ENCODE measurements at places on chromosomes 13 and 19. TPM values are rescaled to one million over a fixed set of nuclear protein-coding genes. Genes with fewer than 3 reads are reported as not detected.

- no peak for DNase-seq
Measured at GRCh38 chr19:5456130-5456840, 1.1 kb downstream of the ZNRF4 start.

DNA sequence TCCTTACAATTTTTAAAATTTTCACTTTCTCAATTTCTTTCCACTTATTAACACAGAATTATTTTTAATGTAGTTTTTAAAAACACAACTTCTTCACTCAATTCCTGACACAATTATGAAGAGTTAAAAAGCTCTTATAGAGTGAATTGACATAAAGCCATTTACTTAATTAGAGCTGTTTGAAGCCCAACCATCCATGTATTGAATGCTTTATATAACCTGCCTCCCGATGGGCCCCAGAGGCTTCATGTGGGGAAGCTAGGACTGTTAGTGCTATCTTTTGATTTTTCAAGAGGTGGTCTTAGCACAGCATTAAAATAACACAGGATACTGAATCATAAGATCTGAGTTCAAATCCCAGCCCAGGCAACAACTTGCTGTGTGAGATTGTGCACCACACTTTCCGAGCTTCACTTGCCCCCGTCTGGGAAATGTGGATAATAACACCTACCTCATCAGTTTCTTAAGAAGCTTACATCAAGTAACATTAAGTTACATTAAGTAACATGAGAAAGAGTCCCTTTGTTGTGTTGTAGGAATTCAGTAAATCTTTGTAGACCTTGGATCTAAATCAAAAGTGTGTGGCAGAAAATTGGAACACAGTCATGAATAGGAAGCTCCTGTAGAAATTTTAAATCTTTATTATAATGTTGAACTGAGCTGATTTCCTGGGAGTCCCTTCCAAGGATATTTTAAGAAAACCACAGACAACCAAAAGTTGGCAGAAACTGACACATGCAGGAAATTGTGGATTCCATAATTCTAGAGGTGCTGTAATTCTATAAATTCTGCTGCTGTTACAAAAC lies 5.5 kb upstream of the ENOX1 start:
- no peak for DNase-seq

DNA sequence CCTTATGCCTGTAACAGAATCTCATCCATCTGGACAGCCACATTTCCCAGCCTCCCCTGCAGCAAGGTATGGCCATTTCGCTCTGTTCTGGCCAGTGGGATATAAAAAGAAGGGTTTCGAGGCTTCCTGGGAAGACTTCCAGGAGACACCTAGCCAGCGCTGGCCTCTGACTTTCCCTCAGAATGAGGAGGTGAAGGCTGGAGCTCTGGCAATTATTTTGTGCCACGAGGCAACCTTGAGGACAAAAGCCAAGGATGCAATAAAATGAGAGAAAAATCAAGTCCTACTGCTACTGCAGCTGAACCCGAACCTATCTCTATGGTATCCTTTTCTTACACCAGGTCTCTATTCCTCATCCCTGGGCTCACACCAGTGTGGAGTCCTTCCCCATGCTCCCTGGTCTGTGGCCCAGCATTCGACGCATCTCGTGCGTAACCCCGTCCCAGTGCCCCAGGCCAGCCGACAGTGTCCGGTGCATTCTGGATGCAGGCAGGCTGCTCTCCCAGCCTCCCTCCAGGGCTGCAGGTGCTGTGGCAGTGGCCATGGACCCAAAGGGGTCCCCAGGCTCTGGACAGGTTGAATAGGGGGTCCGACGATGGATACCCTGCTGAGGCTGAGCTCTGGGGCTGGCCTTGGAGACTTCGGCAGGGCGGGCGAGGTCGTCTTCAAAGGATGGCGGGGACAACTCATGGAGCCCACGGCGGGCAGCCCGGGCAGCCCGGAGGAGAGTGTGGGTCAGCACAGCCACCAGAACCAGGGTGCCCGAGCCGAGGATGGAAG lies 12.2 kb downstream of the TMEM221 start:
- DNase-seq, result no peak

DNA sequence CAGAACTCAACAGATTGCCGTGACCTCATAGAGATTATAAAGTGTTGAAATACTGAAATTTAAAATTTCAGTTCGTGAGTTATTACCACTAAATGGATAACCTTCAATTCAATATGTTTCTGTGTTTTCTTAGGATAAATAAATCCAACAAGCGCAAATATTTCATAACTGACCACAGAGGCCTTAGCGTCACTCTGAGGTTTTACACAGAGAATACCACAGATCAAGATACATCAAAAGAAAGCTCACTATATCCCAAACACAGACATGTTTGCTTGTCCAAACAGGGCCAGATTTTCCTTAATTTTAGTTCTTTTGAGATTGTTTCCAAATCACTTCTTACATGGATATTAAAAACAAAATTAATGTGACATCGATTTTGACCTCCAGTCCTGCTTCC lies 235.8 kb downstream of the EFNB2 start:
- DNase-seq, result no peak

DNA sequence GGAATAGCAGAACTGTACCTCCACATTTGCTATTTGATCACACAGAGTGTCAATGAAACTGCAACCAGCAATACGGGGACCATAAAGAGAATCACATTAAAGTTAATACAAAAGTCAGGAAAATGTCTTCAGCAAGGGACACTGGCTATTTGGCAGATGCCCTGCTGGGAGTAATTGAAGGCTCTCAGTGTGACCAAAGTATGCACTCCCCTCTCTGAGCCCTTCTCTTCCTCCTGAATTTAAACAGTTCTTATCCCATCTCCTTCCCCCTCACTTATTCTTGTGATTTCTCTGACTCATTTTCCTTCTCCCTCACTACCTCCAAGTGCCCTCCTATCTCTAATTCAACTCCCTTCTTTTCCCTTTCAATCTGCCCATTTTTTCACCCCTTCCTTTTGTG lies 117.7 kb downstream of the ENOX1 start:
- no peak for DNase-seq

DNA sequence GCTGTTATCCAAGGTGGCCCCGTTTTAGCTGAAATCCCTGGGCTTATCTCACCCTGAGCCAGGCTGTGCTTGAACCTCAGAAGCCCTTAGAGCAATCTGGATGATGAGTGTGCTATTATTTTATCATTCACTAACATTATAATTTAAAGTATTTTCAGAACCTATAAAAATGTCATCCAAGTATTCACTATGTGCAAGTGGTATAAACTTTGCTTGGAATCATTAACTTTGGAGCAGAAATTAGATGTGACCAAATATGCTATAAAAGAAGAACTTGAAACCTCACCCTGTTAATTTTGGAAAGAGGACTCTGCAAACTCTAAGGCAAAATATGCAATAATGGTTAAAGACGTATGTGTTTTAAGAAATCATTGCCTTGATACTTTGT lies 147.5 kb downstream of the USP12 start:
- DNase-seq, result no peak

DNA sequence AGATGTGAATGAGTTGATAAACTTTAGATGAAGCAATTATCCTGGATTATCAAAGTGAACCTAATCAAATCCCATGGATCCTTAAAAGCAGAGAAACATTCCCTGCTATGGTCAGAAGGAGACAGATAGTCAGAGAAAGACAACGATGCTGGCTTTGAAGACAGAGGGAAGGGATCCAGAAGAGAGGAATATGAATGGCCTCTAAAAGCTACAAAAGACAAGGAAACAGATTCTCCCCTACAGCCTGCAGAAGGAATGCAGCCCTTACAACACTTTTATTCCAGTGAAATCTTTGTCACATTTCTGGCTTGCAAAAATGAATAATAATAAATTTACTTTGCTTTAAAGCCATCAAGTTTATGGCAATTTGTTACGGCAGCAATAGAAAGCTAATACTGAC lies 1164.2 kb downstream of the PCDH17 start:
- DNase-seq, result no peak

DNA sequence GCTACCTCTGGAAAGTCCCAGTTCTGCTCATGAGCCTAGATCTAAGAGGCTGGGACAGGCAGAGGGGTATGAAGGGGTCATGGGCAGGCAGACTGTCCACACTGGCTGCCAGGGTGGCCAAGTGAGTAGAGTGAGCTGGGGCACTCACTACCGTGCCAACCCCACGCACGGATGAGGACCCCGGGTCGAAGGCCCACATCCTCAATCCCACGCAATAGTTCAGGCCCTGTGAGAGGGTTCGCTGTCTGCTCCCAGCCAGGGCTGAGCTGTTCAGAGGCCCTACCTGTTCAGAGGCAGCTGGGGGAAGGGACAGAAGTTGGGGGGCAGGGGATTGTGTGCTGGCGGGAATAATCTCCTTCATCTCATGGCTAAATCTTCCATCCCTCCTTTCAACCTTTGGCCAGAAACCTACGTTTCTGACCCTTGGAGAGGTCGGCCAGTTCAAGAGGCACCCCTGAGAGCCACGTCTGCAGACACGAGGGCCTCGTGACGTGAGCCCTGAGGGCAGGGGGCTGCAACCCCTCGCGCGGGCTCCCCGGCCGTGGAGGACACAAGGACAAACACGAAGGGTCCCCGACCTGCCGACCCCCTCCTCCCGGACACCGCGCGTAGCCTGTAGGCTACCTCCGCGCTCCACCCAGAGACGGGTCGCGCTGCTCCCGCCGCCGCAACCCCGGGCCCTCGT lies 1.0 kb upstream of the RPS5 start:
- no peak for DNase-seq

DNA sequence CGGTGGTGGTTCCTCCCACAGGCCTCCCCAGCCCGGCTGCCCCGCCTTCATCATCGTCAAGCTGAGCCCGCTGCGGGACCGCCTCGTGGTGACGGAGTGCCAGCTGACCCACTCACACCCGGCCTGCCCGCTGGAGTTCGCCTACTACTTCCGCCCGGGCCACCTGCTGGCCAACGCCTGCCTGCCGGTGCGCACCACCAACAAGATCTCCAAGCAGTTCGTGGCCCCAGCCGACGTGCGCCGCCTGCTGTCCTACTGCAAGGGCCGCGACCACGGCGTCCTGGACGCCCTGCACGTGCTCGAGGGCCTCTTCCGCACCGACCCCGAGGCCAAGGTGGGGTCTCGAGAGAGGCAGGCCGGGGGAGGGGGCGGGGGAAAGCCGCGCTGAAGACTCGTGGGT lies 12.0 kb downstream of the ZSWIM9 start:
- DNase-seq, result no peak

NLRP11 gene
- total RNA-seq, result not detected

CLEC17A gene
- total RNA-seq, result not detected

FAM124A gene
- 12.2 TPM for total RNA-seq

SLC1A6 gene
- not detected for total RNA-seq

KCNC3 gene
- total RNA-seq, result 2.0 TPM

NCR1 gene
- total RNA-seq, result not detected

VSTM1 gene
- not detected for total RNA-seq

LRRC25 gene
- total RNA-seq, result 3.6 TPM

Measured in Right ventricle myocardium superior (tissue), 1 donor.